ENCODE measurements at places on chromosomes 2 and 18. TPM values are rescaled to one million over a fixed set of nuclear protein-coding genes. Genes with fewer than 3 reads are reported as not detected.

QPCT gene
- total RNA-seq, result 5.6 TPM

COBLL1 gene
- 63.5 TPM for total RNA-seq

DNA sequence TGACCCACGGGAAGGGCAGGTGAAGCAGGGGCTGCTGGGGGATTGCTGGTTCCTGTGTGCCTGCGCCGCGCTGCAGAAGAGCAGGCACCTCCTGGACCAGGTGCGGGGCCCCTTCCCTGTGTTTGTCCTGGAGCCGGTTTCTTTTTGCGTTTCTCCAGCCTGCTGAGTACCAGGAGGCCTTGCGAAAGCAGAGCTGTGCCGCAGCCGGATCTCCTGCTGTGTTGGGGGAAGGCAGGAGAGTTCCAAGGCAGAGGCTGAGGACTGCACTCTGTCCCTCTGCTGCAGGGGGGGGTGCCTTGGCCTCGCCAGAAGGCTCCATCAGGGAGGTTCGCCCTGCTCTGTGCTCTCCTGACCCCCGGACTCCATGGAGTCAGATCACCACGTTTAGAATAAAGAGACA lies 2.8 kb downstream of the CAPN10 start:
- H3K27ac ChIP-seq, result no peak overlapping the region
- H3K27me3 ChIP-seq, result no peaks in the 10 kb centered on the region
- no peak for DNase-seq
- peaks cover 13% of the 10 kb centered on the region for H3K4me1 ChIP-seq
- H3K36me3 ChIP-seq, result peaks cover 21% of the 10 kb centered on the region

DNA sequence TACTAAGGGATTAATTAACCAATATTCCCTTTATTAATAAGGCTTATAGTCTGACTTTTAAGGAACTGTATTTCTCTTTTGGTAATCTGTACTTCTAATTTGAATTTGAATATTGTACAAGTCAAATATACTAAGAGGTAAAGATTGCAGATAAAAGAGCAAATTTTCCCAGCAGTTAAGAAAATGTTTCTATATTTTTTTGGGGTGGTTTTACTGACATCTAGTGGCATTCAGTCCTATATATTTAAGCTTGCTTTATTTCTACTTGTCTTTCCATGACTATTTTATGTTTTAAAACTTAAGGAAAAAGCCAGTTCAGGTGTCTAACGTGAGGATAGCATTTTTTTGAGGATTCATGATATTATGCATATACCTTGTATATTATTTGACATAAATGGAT lies 41.6 kb downstream of the TDRD15 start:
- H3K27me3 ChIP-seq, result no peaks in the 10 kb centered on the region
- no peaks in the 10 kb centered on the region for H3K36me3 ChIP-seq
- no peaks in the 10 kb centered on the region for H3K4me1 ChIP-seq
- no peak overlapping the region for H3K27ac ChIP-seq

- H3K27me3 ChIP-seq, result no peaks in the 10 kb centered on the region
- H3K4me3 ChIP-seq, result no peak overlapping the region
- no peaks in the 10 kb centered on the region for H3K36me3 ChIP-seq
These were observed 77.1 kb downstream of the DDX1 start for GRCh38 chr2:15668611-15669305.

Measured in pancreas (tissue), 10 donors.